GM10248 (cell line): ENCODE measurements at places on chromosomes 13 and 19.

GRCh38 chr13:99419591-99420243, 81.6 kb upstream of the TM9SF2 start:
- no peak for DNase-seq

GRCh38 chr19:50567052-50567841, 988 bp downstream of the LRRC4B start:
- DNase-seq: no peak

DNA sequence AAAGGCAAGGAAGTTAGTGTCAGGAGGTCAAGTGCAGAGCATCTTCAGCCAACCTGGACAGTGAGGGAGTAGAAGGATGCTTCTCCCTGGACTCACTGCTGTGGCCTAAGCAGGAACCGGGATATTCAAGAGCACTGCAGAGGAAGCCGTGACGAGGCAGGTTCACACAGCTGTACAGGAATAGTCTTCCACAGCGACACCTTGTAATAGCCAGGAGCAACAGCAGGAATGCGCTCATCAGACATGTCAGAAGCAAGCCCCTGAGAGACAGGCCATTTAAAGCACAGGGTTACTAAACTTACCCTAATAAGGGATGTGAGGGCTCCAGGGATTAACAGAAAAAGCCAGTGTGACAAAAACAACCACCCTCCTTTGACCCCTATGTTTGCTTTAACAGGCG, 3.5 kb upstream of the MED26 start:
- DNase-seq: no peak

DNA sequence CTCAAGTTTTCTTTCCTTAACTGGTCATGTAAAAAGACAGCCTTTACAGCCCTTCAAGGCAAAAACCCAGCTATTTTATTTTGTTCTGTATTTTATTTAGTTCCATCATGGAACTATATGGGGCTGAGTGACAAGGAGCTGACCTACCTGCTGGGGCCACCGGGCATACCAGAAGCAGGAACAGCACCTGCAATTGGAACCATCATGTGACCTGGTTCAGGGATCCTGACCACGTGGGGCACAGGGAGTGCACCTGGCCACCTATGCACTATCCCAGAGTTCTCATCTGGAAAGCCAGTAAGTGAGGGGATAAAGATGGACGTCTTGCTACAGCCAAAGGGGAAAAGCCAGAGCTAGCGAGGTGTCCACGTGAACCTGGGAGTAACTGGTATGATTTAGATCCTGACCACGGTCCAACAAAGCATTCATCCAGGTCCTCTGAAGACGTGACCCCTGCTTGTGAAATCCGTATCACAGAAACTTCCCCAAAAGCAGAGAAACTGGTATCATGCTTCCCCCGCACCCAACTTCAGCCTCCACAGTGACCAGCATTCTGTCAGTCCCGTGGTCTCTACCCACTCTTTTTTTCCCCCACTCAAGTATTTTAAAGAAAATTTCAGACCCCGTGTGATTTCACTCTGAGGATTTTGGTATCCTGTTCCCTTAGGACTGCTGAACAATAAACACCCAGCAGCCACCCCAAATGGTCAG, 40.5 kb upstream of the SLC15A1 start:
- DNase-seq: no peak

- DNase-seq: peak; percentile 92
These were observed at the start of gene RHPN2 for GRCh38 chr19:33064792-33065550. TSS of gene RHPN2 (minus strand) at chr19:33064888. CDS start at chr19:33064852, 36 bp downstream.

GRCh38 chr19:50486823-50487515, 10.3 kb upstream of the GARIN5A start:
- DNase-seq: no peak
